Right hindlimb (tissue), 1 donor: ENCODE measurements at places on chromosomes 4 and X.
A peak's percentile ranks its signal among the peaks of the same experiment; 100 is the strongest.

- no peak for DNase-seq
Measured at GRCh38 chrX:53486285-53486684, 52.1 kb upstream of the HSD17B10 start.

GRCh38 chrX:74535408-74536151 lies 78.8 kb downstream of the RLIM start:
- peak; percentile 83 for DNase-seq

- DNase-seq, result no peak
Measured at GRCh38 chrX:135089126-135089525, 31.2 kb downstream of the ETDB start.

DNA sequence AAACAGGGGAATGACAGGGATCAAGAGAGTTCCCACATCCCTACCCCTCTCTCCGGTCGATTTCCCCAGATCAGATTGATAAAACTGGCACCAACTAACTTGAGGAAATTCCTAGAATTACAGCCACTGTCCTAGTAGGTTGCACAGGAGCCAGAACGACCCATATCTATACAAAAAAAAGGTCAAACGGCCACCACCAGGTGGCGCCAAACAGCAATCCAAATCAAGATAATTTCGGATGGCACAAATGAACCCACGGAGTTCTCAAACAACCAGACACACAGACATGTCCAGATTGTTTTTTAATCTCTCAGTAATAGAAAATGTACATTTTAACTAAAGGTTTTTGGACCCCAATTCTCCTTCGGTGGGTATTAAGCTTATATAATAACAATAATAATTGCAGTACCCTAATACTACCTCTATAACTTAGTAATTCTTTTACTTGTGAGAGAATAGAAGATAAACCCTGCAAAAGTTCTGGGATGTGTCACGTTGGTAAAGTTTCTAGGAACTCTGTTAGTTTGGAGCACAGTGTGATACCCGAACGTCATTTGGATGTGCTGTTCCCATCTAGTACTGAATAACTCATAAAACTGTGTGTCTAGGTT lies 212.6 kb downstream of the SPOCK3 start:
- peak; percentile 65 for DNase-seq

GRCh38 chr4:98521486-98521885 lies 136.9 kb downstream of the TSPAN5 start:
- no peak for DNase-seq

GRCh38 chr4:25481648-25482047 lies 104.6 kb downstream of the ANAPC4 start:
- DNase-seq, result no peak

- no peak for DNase-seq
Measured at GRCh38 chrX:153766871-153767673, 3.0 kb downstream of the PLXNB3 start.

- no peak for DNase-seq
Measured at GRCh38 chrX:23201706-23202105, 132.9 kb upstream of the PTCHD1 start.

GRCh38 chr4:89245459-89245858 lies 62.1 kb downstream of the GPRIN3 start:
- no peak for DNase-seq

- peak; percentile 82 for DNase-seq
Measured at GRCh38 chr4:107034091-107034995, 1.8 kb downstream of the DKK2 start.

GRCh38 chrX:20974326-20974725 lies 399.9 kb upstream of the CNKSR2 start:
- DNase-seq, result no peak

GRCh38 chr4:149306537-149306936 lies 509.1 kb downstream of the IQCM start:
- no peak for DNase-seq

- DNase-seq, result no peak
Measured at GRCh38 chrX:153400146-153401132, 711 bp downstream of the PNMA6E start.

- no peak for DNase-seq
Measured at GRCh38 chr4:162586266-162586665, 422.5 kb upstream of the FSTL5 start.

DNA sequence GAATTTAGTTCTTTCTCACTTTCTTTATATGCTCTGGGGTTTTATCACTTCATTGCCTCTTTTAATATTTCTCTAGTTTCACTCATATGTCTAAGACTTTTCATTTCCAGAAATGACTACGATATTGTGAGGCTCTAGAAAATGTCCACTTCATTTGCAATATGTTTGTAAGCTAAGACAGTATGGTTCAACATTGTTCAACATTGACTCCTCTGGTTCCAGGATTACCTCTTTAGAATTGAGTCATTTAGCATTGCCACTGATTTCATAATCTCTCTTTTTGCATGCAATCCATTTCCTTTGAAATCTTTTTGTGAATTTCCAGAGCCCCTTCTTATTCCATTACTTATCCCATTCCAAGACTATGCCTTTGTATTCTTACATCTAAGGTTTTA lies 32.3 kb downstream of the BBS12 start:
- no peak for DNase-seq

DNA sequence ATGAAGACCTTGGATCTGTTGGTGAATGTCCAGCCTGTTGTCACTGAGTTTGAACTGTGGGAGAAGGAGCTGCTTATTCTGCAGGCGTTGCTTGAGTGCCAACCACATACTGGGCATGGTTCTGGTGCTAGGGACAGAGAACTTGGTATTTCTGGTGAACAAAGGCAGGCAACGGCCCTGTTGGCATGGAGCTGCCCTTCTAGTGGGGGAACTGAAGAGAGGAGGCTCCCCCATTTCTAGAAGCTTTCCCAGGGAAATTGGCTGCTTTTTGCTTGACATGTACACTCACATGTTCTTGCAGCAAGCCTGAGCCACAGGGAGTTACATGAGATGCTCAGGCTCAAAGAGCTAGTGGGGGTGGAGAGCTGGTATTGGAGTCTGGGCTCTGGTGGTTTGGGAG lies 8.9 kb upstream of the CD38 start:
- DNase-seq, result no peak

DNA sequence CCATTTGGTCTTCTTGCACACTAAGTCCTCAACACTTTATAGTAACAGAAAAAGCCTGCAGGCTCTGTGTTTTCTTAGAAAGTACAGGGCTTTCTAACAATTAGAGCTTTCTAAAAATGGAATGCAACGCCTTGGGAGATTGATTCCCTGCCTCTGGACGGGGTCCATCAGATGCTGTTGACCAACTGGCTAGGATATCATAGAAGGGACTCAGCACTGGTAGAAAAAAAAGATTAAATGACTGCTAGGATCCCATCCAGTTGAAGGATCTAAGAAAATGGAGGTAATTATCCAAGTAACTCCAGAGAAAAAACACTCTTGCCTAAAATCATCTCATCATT lies 39.5 kb downstream of the USP46 start:
- no peak for DNase-seq

- DNase-seq, result no peak
Measured at GRCh38 chr4:24763631-24764297, 31.6 kb upstream of the SOD3 start.

- DNase-seq, result no peak
Measured at GRCh38 chr4:23234716-23235115, 542.0 kb downstream of the GBA3 start.

DNA sequence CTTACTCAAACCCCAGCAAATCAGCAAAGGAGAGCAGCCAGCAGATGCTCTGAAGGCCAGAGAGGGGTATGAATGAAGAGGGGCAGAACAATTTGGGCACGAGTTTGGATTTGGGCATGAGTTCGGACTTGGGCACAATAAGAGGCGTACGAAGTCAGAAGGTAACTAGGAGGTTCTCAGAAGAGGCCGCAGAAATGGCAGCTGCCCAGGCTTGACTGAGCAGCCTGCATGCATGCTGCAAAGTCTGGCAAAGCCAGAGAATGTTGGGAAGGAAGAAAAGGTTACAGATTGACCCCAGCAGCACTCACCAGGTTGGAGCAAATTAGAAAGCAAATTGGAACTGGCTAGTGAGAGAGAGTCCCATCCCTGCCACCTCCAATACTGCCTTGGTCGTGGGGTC lies 15.2 kb downstream of the CCDC149 start:
- DNase-seq, result no peak

DNA sequence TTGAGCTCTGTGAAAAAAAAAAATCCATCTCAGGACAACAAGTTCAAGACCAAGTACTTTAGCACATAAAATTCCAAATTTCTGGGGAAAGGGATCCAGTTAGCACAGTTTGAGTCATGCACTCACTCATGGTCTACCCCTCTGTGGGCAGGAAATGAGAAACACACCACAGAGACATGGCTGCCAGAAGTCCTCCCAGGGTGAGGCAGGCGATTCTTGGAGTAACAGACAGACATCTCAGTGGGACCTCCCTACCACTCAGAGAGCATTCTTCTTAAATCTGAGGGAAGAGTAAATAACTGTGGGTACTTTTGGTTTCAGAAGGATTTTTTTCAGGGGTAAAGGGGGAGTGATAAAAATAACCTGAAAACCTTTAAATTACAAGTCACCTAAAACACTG lies 14.1 kb downstream of the CXCL1 start:
- no peak for DNase-seq

- peak; percentile 62 for DNase-seq
Measured at GRCh38 chr4:7043284-7044136, at the start of gene TADA2B. TSS of gene TADA2B (plus strand) at chr4:7043372. CDS start at chr4:7043580, 208 bp downstream.

DNA sequence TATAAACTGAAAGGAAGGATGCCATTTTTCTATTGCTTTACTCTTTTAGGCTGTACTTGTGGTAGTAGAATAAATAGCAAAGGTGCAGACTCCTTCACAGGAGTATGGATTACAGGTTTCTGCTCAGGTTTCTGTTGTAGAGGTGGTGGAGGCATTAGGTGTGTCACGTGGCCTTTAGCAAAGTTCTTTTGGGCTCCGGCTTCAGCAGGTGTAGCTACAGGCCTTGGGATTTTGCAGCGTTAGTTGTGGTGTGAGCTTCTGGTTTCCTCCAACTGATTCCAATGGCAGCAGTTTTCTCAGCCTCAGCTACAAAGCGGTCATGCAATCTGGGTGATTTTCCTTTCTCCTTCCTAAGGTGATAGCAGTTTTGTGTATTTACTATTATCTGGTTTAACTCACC lies 255.8 kb upstream of the GK2 start:
- no peak for DNase-seq

DNA sequence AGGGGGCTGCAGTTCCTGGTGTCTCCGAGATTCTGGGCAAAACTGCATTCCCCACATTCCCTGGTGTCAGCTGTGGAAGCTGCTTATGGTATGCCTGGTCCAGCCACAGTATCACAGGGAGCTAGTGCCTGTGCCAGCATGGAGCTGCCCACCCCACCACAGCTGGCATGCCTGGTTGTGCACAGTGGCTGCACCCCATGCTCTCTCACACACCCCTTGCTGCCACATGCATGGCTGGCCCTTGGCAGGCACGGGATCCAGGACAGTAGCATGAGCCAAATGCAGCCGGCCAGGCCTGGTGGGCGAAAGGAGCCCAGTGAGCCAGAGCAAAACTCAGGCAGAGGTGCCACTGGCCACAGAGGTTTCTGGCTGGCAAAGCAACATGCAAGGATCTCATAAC lies 418.0 kb upstream of the SPOCK3 start:
- no peak for DNase-seq

DNA sequence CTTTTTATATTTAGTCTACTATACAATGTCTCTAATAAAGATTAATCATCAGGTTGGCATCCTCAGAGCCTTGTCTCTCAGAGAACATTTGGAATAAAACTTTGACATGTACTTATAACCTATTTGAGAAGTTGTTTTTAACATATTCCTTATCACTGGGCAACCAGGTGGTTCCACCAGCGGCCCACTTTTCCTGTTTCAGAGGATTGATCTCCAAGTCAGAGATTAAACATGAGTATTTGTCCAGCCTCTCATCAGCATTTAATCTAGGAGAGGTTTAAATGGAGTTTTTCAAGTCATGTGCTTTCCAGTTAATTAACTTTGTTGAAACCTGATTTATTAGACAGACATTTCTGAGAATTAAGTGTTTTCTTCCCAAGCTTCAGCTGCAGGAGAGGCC lies 345.5 kb downstream of the GRXCR1 start:
- DNase-seq, result no peak

DNA sequence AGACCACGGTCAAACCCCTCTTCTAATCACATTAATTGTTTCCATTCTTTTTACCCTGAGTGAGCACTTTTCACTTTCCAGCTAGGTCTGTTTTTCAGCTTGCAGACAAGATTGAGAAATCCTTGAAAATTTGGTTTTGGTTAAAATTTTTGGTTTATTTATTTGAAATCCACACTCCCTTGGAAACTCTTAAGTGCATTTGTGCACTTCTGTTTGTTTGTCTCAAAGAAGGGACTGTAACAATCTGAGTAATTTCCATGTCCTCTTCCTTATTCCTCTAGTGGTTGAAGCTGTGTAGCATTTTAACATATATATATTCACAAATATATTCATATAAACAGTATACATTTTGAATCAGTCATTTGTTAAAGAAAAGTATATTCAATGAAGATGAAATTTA lies 333.3 kb downstream of the ANK2 start:
- DNase-seq, result no peak

GRCh38 chrX:135973025-135973547 lies 702 bp downstream of the MMGT1 start:
- peak; percentile 23 for DNase-seq
